ENCODE measurements at places on chromosomes 12 and 14.

DNA sequence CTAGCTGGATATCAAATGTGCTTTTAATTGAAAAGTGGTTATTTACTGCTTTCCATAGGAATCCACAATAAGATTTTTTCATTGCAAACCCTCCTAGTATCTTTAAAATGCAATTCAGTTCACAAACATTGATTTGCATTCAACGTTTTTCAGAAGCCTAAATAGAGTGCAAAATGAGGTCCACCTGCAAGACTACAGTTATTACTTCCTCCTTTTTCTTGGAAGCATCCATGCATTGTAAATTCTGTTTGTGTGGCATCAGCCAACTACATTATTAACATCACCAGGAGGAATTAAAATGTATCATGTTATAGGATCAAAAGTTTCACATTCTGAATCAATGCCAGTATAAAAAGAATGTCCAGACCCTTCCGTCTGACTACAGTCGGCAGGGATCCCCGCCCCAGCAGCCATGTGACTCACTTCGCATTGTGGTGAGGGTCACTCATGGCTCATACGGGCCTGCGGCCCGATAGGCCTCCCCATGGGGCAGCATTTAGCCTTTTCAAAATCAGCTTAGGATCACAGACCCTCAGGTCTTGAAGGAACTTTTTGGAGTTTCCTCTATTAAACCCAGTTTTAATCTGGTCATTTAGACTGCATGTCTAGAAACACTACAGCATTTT is 46.3 kb downstream of the NTF3 start:
- DNase-seq, result no peak

- DNase-seq, result no peak
These were observed 748.8 kb downstream of the C12orf50 start for GRCh38 chr12:87280356-87280755.

- no peak for DNase-seq
These were observed 1.7 kb downstream of the CDK17 start for GRCh38 chr12:96398424-96399119.

DNA sequence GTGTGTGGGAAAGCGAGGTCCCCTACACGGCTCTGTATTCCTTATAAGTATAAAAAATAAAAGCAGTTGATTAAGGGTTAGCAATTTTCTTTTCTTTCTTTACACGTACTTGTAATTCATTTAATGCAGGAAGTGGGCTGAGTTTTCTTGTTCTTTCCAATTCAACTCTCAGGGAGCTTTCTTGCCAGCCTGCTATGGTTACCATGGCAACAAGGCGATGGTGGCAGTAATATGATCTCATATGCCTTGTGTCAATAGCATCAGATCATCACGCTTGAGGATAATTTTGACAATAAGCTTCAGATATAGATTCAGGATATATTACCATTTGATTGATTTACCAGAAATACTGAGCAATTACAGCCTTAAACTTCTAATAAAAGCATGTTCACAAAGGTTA is 466.5 kb downstream of the APAF1 start:
- no peak for DNase-seq
